ENCODE measurements at places on chromosomes 11 and 22.

DNA sequence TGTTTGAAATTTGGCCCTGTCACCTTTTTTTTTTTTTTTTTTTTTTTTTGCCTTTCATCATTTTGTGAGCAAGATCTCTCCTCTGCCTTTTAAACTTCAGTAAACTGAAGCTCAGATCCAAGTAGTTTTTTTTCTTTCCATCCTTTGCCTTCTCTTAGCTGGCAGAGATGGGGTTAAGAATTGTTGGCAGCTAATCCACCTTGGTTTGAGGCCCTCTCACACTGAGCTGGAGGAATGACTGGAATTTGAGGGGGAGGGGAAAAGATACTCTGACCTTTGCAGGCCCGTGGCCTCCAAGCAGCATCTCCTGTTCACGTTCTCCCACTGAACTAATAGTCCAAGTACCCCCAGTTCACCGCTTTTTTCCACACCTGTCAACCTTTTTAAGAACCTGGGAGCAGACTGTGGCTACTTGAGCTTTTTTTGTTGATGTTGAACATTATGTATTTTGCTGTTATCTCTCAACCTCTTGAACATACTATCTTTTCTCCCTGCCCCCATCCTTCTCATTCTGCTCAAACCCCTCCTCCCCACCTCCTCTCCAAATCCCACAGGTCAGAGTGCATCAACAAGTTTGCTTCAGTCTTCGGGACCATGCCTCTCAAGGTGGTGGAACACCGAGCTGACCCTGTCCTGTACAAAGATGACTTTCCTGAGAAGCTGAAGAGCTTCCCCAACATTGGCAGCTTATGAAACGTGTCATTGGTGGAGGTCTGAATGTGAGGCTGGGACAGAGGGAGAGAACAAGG, 66.2 kb downstream of the ALX4 start:
- peak; percentile 18 for DNase-seq

- DNase-seq, result no peak
Measured at GRCh38 chr11:28566339-28567089, 458.3 kb downstream of the METTL15 start.

DNA sequence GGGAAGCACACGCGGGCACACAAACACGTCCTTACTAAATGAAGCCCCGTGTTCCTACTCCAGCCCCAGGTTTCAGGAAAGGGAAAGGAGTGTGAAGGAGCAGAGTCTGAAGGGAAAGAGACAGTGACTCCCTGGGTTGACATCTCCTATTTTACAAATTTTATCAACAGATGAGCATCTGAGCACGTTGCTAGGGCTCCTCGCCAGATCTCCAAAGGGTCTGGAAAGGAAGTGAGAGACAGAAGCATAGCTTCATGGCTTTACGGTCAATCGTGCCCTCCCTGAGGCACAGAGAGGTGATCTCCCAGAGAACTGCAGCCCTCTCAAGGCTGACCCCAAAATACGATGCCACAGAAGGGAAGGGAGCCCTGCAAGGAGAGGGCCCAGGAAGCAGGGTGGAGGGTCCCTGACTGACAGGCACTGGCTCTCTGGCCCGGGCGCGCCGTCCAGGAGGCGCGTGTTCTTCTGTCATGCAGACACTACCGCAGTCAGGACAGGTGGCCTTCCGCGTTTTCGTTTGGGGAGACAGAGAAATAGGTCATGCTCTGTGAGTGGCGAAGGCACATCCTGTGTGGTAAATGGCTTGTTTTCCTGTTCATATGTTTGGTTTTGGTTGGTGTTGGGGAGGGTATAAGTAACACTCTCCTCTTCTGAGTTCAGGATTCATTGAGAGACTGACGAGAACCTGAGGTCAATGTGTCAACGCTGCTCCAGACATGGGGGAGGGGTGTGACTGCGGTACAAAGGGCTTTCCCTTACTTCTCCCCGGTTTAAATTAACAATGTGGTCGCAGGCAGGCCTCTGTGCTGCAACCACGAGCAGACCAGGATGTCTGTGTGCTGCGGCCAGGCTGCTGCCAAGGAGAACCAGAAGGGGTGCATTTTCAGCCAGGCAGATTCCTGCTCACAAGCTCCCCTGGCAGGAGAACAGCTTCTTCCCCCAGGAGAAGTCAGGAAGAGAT, 813.3 kb downstream of the OPCML start:
- no peak for DNase-seq

DNA sequence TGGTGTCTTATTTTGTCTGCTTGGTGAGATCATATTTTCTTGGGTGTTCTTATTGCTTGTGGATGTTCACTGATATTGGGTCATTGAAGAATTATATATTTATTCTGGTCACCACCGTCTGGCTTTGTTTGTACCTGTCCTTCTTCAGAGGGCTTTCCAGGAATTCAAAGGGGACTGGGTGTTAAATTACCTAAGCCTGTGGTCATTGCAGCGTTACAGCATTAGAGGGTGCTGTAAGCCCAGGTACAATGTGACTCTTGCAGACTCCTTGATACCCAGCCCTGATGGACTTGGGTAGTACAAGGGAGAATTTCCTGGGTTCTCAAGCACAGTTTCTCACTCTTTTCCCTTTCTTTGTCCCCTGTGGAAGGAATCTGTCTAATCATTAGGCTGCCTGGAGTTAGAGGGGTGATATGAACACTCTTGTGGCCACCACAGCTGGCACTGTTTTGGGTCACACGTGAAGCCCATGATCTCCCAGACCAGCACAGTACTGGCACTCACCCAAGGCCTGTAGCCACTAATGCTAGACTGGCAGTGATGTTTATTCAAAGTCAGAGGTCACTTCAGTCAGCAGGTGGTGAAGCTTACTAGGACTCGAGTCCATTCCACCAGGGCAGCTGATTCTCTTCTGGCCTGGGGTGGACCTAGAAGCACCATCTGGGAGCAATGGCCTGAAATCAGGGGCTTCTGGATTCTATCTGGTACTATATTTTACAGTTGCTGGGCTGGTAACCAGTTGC, 56.1 kb upstream of the NARS2 start:
- DNase-seq, result no peak

DNA sequence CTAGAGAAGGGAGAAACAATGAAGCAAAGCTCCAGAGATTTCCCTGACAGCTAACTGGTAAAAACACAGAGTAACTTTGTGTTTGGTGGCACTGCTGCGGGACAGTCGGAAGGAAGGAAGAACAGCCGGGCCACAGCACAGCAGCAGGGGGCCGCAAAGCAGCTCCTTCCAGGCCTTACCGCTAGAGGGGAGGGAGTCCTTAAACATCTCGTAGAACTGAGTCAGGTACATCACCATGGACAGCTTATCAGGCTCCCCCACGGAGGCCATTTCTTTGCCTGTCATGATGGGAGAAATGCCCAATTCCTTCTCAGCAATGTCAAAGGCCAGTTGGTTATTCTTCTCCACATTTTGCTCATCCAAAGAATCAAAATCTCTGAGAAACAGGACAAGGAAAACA, 114.6 kb upstream of the BID start:
- no peak for DNase-seq

DNA sequence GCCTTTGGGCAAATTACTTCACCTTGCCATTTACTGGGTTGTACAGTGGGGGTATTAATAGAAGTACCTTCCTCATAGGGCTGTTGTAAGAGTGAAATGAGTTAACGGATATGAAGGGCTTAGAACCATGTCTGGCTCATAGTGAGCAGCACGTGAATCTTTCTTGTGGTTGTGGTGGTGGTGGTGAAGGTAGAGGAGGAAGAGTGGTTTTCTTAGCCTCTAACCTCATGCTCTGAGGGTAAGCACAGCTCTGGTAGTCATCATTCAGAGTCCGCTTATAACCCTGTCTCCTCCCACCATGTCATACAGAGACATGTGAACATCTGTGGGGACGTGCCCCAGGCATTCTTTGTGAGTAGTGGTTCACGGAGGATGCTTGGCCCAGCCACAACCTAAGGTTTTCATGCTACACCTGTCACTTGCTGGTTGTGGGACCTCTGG, 43.6 kb downstream of the TEAD1 start:
- no peak for DNase-seq

GRCh38 chr11:127027789-127028188, 27.2 kb upstream of the KIRREL3 start:
- DNase-seq, result no peak

DNA sequence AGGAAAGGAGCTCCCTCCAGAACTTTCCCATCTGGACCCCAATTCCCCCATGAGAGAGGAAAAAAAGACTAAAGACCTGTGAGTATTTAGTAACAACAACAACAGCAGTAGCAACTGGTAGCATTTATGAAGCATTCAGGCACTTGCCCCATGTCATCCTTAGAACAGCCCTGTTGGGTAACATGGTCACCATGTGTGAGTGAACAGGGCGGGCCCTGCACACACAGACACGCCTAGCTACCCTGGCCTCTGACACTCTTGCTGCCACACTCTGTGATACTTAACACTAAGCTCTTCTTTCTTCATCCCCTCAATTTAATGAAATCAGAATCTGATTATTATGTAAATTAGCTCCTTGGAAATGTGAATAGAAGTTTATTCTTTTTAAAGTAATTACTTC, 26.1 kb upstream of the SLC25A18 start:
- DNase-seq, result no peak
